Liver (tissue), 10 donors: ENCODE measurements at places on chromosomes 11 and 22. TPM values are rescaled to one million over a fixed set of nuclear protein-coding genes. Genes with fewer than 3 reads are reported as not detected.

Gene IL17REL
- total RNA-seq = not detected

DNA sequence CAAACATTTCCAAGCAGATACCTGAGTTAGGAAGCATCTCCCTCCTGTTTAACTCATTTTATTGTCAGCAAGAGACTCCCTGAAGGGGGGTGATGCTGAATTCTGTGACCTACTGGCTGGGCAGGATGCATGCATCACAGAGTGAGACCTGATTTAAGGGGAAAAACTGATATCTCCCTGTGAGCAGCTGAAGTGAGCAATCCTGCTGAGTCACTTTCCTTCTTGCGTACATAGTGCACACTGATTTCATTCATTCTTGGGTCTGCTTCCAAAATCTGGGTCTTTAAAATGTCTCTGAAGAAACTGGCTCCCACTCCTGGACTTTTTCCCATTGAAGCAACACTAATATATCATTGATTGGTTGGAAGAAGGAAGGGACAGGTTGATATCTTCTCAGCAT lies 23.3 kb downstream of the P4HA3 start:
- no peaks in the 10 kb centered on the region for H3K36me3 ChIP-seq
- no peak for DNase-seq
- H3K27me3 ChIP-seq = no peaks in the 10 kb centered on the region
- H3K4me1 ChIP-seq = no peaks in the 10 kb centered on the region

Gene DDI1
- not detected for total RNA-seq

DNA sequence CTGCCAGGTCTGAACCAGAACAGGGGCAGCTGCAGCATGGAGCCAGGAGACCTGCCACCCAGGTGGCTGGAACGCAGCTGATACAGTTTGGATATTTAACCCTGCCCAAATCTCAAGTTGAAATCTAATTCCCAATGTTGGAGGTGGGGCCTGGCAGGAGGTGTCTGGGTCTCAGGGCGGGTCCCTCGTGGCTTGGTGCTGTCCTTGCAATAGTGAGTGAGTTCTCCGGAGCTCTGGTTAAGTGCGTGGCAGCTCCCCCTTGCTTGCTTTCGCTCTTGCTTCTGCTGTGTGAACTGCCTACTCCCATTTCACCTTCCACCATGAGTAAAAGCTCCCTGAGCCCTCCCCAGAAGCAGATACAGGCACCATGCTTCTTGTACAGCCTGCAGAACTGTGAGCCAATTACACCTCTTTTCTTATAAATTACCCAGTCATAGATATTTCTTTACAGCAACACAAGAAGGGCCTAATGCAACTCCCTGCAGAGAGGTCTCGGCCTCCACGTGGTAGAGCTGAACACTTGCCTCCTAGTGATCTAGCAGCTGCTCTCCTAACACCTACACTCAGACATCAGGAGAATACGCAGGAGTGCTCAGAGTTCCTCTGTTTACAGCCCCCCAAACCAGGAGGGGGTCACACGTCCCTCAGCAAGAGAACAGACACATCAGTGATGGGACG lies 203.7 kb downstream of the CTTN start:
- no peaks in the 10 kb centered on the region for H3K27me3 ChIP-seq
- H3K4me1 ChIP-seq = no peaks in the 10 kb centered on the region
- no peak overlapping the region for H3K4me3 ChIP-seq
- no peak overlapping the region for H3K27ac ChIP-seq
- DNase-seq = no peak

- H3K4me3 ChIP-seq = no peak overlapping the region
- peak overlapping the region; percentile 2 for H3K27ac ChIP-seq
- peaks cover 16% of the 10 kb centered on the region for H3K4me1 ChIP-seq
- DNase-seq = no peak
Measured at GRCh38 chr22:38304526-38304925, 12.7 kb downstream of the CSNK1E start.

GRCh38 chr22:46045459-46046298 lies 68.7 kb upstream of the WNT7B start:
- peaks cover 31% of the 10 kb centered on the region for H3K4me1 ChIP-seq
- peak overlapping the region; percentile 66 for H3K4me3 ChIP-seq
- H3K27me3 ChIP-seq = no peaks in the 10 kb centered on the region

- no peaks in the 10 kb centered on the region for H3K4me1 ChIP-seq
- no peak for DNase-seq
- H3K36me3 ChIP-seq = no peaks in the 10 kb centered on the region
- no peaks in the 10 kb centered on the region for H3K27me3 ChIP-seq
Measured at GRCh38 chr11:113628912-113629311, 77.2 kb downstream of the TMPRSS5 start.

- no peaks in the 10 kb centered on the region for H3K36me3 ChIP-seq
- no peak overlapping the region for H3K27ac ChIP-seq
- H3K4me1 ChIP-seq = peaks cover 32% of the 10 kb centered on the region
- DNase-seq = no peak
Measured at GRCh38 chr11:78313181-78313795, 104.3 kb downstream of the GAB2 start.

Gene NUDT8
- 19.6 TPM for total RNA-seq

DNA sequence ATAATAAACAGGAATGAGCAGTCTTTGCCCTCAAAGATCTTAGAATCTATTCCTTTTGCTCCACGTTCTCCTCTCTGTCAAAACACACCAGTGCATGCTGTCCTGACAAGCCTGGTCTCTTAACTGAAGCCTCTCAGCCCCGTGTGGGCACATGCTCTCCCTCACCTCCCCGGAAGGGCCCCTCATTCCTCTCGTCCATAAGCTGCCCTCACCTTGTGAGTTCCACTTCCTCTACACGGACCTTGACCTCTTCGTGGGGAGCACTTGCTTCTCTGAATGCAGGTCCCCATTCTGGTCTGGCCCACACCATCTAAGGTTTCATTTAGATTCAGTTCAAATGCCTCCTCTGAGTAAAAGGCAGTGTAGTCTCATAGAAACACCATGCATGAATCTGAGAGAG lies 412.3 kb upstream of the SYN3 start:
- DNase-seq = no peak
- H3K4me1 ChIP-seq = no peaks in the 10 kb centered on the region
- no peaks in the 10 kb centered on the region for H3K27me3 ChIP-seq
- H3K4me3 ChIP-seq = no peak overlapping the region

DNA sequence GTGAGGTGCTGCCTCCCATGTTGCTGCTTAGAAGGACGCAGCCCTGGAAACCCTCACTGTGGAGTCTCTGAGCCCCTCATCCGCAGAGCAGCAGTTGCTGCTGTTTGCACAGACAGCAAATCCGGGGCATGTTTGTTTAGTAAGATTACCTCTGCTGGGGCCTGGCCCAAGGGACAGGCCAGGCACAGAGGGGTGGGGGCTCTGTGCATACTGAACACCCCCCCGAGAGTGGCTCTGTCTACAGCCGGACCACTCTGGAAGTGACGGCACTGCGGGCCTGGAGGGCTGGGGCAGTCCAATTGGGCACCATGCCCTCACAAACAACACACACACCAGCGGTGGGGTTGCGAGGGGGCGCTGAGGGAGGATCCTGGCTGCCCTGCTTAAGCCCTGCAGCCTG lies 22.9 kb upstream of the CCDC188 start:
- no peaks in the 10 kb centered on the region for H3K36me3 ChIP-seq
- peaks cover 7% of the 10 kb centered on the region for H3K4me1 ChIP-seq
- DNase-seq = no peak
- H3K27me3 ChIP-seq = no peaks in the 10 kb centered on the region

GRCh38 chr11:66918741-66919140 lies 39.4 kb downstream of the PC start:
- H3K36me3 ChIP-seq = peaks cover 3% of the 10 kb centered on the region
- no peaks in the 10 kb centered on the region for H3K27me3 ChIP-seq
- DNase-seq = no peak
- no peak overlapping the region for H3K4me3 ChIP-seq
- H3K27ac ChIP-seq = no peak overlapping the region

GRCh38 chr11:71191201-71191600 lies 61.2 kb downstream of the SHANK2 start:
- no peak overlapping the region for H3K27ac ChIP-seq
- H3K36me3 ChIP-seq = no peaks in the 10 kb centered on the region
- no peak overlapping the region for H3K4me3 ChIP-seq

DNA sequence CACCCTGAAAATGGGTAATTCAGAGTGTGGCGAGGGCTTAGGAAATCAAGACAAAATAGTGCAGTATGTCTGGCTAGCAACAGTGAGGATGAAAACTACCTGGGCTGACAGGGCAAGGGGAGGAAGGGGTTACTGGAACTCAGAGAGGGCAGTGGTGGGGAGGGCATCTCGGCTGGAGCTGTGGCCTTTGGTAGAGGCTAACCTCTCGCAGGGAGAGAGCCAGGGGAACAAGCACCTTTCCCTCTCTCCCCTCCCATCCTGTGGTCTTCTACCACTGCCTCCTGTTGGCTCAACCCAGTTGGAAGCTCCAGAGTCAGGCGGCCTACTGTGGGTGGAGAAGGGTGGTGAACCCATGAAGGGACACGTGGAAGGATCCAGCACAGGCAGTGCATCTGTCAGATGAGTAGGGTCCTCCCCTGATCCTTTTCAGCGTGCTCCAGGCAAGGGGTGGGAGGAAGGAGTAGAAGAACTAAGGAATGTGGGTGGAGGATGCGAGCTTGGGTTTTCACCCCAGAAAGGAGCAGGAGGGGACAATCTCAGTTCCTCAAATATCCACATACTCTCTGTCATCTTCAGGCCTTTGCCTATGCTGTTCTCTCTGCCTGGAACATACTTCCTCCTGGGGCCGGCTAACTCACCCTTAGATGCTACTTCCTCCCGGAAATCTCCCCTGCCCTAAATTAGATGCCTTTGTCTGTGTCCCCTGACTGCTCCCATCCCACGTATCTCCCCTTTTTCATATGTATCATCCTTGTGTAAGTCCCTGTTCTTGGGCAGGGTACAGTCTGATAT lies 6.2 kb upstream of the KCNE3 start:
- no peak overlapping the region for H3K27ac ChIP-seq
- H3K4me1 ChIP-seq = no peaks in the 10 kb centered on the region
- H3K36me3 ChIP-seq = no peaks in the 10 kb centered on the region
- DNase-seq = no peak

DNA sequence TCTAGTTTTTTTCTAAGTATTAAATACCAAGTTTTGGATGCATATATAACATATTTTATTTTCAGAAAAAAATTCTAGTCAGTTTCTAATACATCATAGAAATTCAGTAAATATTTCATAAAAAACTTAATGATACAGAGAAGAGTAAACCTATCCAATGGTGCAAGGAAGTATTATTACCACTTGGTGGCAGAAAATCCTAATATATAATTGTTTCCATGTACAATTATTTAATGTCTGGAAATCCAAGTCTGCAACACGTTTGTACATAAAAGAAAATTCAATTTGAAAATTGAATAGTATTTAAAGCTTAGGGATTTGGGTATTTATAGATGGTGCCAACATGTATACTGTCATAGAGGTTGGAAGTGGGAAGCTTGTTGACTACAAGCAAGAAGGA lies 127.0 kb downstream of the TRPC6 start:
- H3K4me1 ChIP-seq = no peaks in the 10 kb centered on the region
- H3K36me3 ChIP-seq = no peaks in the 10 kb centered on the region
- no peak for DNase-seq
- H3K27ac ChIP-seq = no peak overlapping the region
- H3K27me3 ChIP-seq = no peaks in the 10 kb centered on the region

DNA sequence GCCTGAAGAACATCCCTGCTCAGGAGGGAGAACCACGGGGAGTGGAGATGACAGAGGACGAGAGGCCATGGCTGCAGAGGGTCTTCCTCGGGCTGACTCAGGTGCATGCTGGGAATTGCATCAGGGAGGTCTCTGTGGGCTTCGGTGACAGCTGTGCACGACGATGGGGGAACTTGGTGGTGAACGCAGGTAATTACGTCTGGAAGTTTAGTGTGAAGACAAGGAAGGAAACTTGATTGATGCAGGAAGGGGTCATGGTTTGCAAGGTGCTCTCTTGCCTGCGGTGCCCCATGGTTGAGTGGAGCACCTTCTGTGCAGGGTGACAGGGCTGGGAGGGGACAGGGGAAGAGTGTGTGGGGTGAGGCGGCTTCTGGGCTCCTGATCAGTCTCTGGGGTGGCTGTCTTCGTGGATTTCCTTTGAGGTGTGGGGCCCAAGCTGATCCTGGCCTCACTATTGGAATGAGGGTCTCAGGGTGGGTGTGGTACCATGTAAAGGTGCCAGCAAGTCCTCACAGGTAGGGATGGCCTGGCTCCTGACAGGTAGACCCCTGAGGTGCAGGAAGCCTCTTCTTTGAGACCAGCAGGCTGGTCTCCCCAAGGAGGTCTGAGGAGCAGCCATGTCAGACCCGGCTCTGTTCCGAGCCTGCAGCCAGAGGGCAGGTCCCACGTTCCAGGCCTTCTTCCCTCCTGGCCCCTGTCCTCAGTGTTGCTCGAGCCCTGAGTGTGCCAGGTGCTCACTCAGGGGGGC lies 1020.1 kb downstream of the TBC1D22A start:
- no peak overlapping the region for H3K4me3 ChIP-seq
- peak; percentile 24 for DNase-seq
- no peaks in the 10 kb centered on the region for H3K36me3 ChIP-seq
- no peaks in the 10 kb centered on the region for H3K27me3 ChIP-seq

Gene SLC22A12
- total RNA-seq = not detected

Gene AKIP1
- total RNA-seq = 9.3 TPM

DNA sequence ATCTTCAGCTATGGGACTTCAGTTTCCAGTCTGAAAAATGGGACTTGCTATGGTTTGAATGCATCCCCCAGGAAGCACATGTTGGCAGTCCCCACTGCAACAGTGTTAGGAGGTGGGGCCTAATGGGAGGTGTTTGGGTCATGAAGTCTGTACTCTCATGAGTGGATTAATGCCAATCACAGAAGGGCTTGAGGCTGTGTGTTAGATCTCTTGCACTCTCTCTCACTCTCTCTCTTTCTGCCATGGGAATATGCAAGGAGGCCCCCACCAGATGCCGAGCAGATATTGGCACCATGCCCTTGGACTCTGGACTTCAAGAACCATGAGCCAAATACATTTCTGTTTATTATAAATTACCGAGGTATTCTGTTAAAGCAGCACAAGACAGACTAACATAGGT lies 7.8 kb upstream of the AP1B1 start:
- peaks cover 11% of the 10 kb centered on the region for H3K4me1 ChIP-seq
- no peaks in the 10 kb centered on the region for H3K36me3 ChIP-seq
- no peaks in the 10 kb centered on the region for H3K27me3 ChIP-seq
- H3K27ac ChIP-seq = no peak overlapping the region
- H3K4me3 ChIP-seq = no peak overlapping the region

DNA sequence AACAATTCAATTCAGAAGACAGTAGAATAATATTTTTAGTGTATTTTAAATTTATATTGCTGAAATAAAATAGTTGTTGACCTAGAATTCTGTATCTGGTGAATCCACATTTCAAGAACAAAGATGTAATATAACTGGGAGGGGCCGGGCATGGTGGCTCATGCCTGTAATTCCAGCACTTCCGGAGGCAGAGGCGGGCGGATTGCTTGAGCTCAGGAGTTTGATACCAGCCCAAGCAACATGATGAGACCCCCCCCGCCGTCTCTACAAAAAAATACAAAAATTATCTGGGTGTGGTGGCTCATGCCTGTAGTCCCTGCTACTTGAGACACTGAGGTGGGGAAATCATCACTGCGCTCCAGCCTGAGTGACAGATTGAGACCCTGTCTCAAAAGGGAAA lies 72.6 kb downstream of the CD82 start:
- DNase-seq = no peak
- no peaks in the 10 kb centered on the region for H3K36me3 ChIP-seq
- H3K27ac ChIP-seq = no peak overlapping the region
- peaks cover 5% of the 10 kb centered on the region for H3K4me1 ChIP-seq
- H3K27me3 ChIP-seq = no peaks in the 10 kb centered on the region
- H3K4me3 ChIP-seq = no peak overlapping the region

Gene CXCR5
- total RNA-seq = not detected

Gene ZNHIT2
- 4.9 TPM for total RNA-seq
